ENCODE measurements at places on chromosomes 13 and 19.

GRCh38 chr19:33627962-33628839 is 6.4 kb downstream of the CHST8 start:
- DNase-seq, result no peak

DNA sequence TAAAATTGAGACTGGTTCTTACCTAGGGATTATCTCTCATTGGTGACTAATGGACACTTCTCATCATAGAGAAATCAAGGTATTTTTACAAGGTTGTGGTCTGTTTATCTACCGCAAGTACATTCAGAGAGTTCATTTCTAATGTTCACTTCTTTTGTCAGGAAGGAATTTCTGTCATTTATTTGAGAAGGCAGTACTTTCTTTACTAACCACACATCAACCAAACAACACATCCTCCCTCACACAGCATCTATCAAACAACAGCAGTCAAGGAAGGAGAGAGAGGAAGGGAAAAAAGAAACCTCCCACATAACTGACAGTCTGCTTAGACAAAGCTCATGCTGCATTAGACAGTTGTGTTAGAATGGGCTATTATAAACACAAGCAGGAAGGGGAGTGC is 182.3 kb upstream of the KLF12 start:
- no peak for DNase-seq

GRCh38 chr19:12843999-12844732 is 5.9 kb downstream of the MAST1 start:
- DNase-seq, result peak; percentile 61

GRCh38 chr19:29285878-29286277 is 72.9 kb upstream of the UQCRFS1 start:
- no peak for DNase-seq

DNA sequence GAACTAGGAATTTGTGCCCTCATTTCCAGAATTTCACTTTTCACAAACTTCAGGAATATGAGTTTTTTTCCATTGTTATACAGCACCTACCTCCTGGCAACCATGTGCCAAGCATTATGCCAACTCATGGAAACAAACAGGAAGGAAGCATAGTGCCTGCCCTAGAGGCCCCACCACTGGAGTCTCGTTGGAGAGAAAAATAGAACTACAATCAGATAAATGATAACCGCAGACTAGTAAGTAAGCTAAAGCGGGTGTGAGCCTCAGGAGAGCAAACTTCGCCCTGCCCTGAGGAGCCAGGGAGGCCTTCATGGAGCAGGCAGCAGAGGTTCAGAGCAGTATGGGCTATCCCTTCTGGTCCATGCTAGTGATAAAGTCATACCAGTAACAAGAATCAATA is 75.9 kb downstream of the FRY start:
- peak; percentile 14 for DNase-seq

- no peak for DNase-seq
Measured at GRCh38 chr13:32746474-32746873, 160.2 kb downstream of the PDS5B start.

- no peak for DNase-seq
Measured at GRCh38 chr13:30496147-30496546, 30.4 kb upstream of the HMGB1 start.

GRCh38 chr19:34990578-34991192 is 9.4 kb upstream of the GRAMD1A start:
- DNase-seq, result peak; percentile 82

GRCh38 chr19:51607077-51607476 is 23.1 kb downstream of the SIGLEC5 start:
- no peak for DNase-seq

- DNase-seq, result no peak
Measured at GRCh38 chr13:44158881-44159632, 214.6 kb upstream of the SERP2 start.

- DNase-seq, result no peak
Measured at GRCh38 chr13:103291798-103292572, 225.8 kb upstream of the SLC10A2 start.

- no peak for DNase-seq
Measured at GRCh38 chr13:26686285-26686684, 74.3 kb downstream of the GPR12 start.

DNA sequence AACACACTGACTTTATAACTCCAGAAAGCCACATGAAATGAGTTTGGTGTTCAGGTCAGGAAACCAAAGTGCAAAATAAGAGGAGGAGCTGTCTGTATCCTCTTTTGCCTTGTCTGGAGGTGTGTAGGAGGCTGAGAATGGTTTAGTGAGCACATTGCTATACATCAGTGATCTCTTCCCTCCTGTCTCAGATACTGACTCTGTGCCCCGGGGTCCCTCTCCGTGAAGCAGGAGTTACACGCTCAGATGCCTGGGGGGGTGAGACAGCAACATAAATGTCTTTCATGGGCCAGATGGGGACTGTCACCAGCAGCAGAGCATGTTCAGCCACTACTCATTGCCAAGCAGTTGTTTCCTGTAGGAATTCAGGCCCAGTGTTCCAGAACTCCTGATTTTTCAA is 285.4 kb downstream of the ATP8A2 start:
- no peak for DNase-seq

GRCh38 chr13:101209206-101209893 is 207.0 kb downstream of the NALCN start:
- DNase-seq, result no peak

DNA sequence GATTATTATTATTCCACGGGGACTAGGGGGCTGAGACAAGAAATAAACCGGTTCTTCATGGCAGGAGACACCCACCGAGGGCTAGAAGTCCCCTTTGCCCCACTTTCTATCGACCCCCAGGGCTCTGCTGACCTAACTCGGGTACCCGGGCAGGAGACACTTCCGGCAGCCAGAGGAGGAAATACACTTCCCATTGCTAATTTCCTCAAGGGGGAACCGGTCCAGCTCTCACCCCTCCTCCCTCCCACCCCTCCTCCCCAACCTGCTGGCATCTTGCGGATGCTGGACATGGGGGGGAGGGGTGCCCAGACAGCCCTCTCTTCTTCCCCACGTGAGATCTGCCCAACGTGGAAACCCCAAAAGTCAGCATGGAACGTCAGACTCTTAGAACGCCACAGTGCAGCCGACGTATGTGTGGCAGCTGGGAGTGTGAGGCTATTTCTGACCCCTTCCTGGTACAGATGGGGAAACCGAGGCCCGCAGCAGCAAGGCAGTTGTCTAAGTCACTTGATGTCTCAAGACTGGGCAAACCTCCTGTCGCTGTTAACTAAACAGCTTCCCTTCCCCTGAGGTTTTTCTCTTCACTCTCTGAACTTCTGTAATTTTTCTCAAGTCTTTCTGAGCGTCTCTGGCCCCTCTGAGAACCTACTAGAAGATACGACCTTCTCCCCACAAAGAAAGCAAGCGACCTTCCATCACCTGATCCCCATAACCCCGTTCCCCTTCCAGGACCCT is 3.6 kb downstream of the GPR4 start:
- peak; percentile 34 for DNase-seq

GRCh38 chr19:32363175-32363574 is 17.8 kb downstream of the ZNF507 start:
- DNase-seq, result no peak

GRCh38 chr19:54343868-54344267 is 4.9 kb upstream of the LILRA4 start:
- no peak for DNase-seq

DNA sequence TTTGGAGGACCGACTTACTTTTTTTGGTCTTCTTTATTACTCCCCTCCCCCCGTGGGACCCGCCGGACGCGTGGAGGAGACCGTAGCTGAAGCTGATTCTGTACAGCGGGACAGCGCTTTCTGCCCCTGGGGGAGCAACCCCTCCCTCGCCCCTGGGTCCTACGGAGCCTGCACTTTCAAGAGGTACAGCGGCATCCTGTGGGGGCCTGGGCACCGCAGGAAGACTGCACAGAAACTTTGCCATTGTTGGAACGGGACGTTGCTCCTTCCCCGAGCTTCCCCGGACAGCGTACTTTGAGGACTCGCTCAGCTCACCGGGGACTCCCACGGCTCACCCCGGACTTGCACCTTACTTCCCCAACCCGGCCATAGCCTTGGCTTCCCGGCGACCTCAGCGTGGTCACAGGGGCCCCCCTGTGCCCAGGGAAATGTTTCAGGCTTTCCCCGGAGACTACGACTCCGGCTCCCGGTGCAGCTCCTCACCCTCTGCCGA is 409 bp downstream of the FOSB start:
- no peak for DNase-seq

DNA sequence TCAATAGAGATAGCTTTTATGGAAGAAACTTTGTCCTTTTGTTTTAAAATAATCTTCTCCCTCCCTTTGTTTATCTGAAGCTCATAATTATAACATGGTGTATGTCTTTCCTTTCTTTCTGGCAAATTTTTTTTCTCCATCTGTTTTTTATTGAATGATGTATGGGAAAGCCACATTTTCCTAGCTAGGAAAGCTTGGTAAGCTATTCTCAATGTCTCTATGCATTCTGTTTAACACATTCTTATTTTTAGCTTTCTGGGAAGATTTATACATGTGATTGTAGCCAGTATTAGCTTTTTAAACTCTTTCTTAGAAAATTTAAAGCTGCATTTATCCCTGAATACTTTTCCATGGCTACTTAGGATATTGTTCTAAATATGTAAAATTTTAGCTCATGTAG is 124.9 kb upstream of the CSNK1A1L start:
- no peak for DNase-seq

DNA sequence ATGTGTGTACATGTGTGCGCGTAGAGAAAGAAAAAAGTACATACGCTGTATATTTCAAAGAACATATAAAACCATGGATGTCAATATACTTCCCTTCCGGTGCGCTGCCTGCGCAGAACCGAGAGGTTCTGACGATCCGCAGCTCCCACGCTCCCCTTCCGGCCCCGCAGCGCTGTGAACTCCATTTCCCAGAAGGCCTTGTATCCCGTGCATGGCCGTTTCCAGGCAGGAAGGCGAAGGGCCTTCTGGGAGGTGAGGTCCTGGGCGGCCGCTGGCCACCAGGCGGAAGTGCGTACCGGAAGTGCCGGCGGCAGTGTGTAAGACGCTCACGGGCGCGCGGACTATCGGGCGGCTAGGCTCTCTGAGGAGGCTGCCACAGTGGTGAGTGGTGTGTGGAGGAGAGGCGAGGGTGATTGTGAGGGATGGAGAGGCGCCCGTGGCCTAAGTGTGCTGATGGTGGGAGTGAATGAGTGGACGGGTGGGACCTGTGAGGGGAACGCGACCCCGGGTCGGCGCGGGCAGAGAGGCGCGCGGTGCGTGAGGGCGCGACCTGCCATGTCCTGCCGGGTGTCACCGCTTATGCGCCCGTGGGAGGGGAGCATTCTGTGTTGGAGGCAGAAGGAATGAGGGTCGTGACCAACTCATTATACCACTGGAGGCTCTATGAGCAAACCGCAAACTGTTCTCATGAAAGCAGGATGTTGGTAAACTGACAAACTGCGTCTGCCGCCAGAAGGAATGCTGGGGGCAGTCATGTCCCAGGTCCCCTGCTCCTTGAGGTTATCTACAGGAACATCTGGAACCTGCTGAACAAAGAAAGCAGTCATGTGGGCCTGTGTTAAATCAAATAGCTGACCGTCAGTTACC is at the start of gene ERVK3-1:
ERVK3-1 (plus strand) TSS at position 313 of the 867 bp plus-strand sequence. CDS start 6,792 bp downstream, outside the sequence.
- DNase-seq, result peak; percentile 99

- DNase-seq, result no peak
Measured at GRCh38 chr13:67806796-67807195, 576.7 kb upstream of the PCDH9 start.

GRCh38 chr19:46944918-46945628 is 74.6 kb upstream of the NPAS1 start:
- DNase-seq, result no peak

GRCh38 chr13:30618186-30618929 is 638 bp downstream of the USPL1 start:
- peak; percentile 33 for DNase-seq

DNA sequence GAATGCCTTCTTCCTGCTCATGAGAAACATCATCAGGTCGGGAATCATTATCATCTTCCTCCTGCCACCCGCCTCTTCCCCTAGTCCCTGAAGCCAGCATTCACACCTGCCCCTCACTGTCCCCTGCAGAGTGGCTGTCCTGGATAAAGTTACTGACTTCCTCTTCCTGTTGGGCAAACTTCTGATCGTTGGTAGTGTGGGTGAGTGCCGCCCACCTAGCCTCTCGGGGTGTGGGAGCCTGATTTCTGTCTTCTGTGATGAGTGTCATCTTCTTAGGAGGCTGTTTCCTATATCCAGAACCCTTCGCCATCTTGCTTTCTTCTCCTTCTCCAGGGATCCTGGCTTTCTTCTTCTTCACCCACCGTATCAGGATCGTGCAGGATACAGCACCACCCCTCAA is 12.5 kb downstream of the SLC44A2 start:
- DNase-seq, result peak; percentile 67

DNA sequence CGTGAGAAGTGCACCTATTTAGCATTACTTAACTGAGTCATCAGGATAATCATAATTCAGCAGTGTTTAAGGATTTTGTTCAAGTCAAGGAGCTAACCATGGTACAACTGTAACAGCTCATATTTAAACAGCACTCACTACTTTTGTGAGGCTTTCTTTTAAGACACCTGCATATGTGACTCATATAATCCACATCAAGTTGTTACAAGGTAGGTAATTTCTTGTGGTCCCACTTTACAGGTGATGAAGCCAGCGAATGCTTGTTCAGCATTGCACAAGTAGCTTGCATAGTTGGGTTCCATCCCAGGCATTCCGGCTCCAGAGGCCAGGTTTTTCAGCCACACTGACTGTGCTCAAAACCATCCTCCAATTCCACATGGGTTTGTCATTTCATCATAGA is 569.2 kb downstream of the MYO16 start:
- no peak for DNase-seq

GRCh38 chr13:77353995-77354394 is 27.1 kb upstream of the MYCBP2 start:
- DNase-seq, result no peak

- DNase-seq, result peak; percentile 55
Measured at GRCh38 chr19:45739498-45740439, 6.5 kb downstream of the MEIOSIN start.

DNA sequence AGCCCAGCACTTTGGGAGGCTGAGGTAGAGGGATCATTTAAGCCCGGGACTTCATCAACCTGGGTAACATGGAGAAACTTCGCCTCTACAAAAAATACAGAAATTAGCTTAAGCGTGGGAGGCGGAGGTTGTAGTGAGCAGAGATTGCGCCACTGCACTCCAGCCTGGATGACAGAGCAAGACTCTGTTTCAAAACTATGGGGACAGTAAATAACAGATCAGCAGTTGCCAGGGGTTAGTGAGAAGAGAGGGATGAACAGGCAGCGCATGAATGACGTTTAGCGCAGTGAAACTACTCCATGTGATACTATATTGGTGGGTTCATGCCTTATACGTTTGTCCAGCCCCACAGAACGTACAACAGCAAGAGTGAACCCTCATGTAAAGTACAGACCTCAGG is 7.1 kb upstream of the ICAM3 start:
- peak; percentile 91 for DNase-seq

DNA sequence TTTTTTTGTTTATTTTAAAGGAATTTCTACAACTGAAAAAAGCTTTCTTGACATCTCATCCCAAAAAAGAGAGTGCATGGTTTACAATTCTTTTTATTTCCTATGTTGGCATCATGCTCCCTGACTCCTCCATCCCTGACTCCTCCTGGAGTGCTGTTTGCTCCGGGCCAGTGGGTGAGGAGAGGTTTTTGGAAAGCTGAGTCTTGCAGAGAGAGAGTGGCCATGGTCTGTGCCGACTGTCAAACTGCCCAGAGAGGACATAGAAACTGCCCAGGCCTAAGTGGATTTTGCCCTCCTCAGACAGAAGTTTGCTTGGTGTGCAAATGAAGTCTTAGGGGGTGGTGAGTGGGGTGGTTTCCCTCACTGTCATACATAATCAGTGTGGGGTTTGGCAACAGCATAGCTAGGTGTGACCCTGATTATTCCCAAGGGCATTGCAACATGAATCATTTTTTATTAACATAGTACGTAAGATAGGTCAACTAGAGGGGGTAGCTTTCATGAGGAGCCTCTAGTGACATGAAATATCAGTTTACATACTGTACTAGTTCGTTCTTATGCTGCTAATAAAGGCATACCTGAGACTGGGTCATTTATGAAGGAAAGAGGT is 179.8 kb upstream of the UBL3 start:
- DNase-seq, result no peak

Data from suppressor macrophage treated with lipopolysaccharide for 1 hour (primary cell).